Left cardiac atrium (tissue), 4 donors: ENCODE measurements at places on chromosomes 2 and 18. TPM values are rescaled to one million over a fixed set of nuclear protein-coding genes. Genes with fewer than 3 reads are reported as not detected.

Gene ASB18
- 1.9 TPM for total RNA-seq

Gene SPIRE1
- total RNA-seq = 46.4 TPM

Gene FHOD3
- 117 TPM for total RNA-seq

Gene IHH
- not detected for total RNA-seq

GRCh38 chr2:62339413-62339812 lies 143.5 kb downstream of the B3GNT2 start:
- DNase-seq = no peak

- DNase-seq = no peak
These were observed 16.2 kb downstream of the MTIF2 start for GRCh38 chr2:55252832-55253231.

DNA sequence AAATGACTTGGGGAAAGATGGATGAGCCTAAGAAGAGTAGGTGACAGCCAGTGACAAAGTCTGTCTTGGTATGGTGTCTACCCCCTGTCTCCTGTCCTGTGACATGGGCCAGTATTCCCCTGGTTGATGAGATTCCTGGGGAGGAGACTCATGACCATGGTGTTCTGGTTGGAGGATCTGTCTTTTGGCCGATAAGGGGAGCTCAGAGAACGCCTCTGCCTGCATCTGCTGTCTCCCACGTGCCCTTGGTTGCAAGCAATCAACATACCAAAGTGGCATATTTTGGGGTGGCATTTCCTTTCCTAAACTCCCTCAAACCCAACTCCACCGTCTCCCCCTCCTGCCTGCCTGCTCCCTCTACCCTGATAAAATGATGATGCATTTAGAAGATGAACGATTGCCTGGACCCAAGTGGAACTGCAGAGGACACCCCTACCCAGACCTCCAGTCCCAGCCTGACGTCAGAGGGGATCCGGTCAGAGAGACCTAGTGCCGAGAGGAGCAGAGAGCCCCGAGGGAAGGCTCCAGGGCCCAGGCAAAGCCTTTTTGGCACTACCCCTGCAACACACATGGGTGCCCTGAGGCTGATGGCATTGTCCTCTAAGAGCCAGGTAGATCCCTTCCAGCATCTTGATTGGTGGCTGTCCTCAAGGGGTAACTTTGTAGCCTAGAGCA lies 124.2 kb upstream of the MSH6 start:
- no peak for DNase-seq

DNA sequence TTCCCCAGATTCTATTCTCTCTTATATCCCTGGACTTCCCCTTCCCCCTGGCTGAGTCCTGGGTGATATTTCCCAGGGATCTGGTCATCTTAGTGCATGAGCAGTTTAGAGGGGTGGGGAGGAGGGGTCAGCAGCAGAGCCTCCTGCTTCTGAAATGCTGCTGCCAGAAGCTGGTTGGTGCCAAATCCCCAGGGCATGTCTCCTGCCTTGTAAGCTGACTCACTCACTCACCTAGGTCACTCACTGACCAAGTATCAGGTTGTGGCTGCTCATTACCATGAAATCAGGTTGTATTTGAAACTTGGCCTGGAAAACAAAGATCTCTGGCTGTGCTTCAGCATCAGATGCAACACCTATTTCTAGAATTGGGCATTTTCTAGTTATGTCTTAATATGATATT lies 14.3 kb downstream of the GPR39 start:
- DNase-seq = no peak

GRCh38 chr2:20509301-20509769 lies 62.5 kb downstream of the RHOB start:
- DNase-seq = no peak

- no peak for DNase-seq
These were observed 69.8 kb downstream of the GRB14 start for GRCh38 chr2:164551519-164551918.

GRCh38 chr2:203706403-203706802 lies at the start of gene CD28:
Gene CD28 (plus strand): TSS chr2:203706639. CDS start chr2:203706697, 58 bp downstream.
- DNase-seq = peak; percentile 36

- DNase-seq = no peak
These were observed 32.9 kb downstream of the CAVIN2 start for GRCh38 chr2:191813943-191814342.
